ENCODE measurements at places on chromosomes 5 and 9. TPM values are rescaled to one million over a fixed set of nuclear protein-coding genes. Genes with fewer than 3 reads are reported as not detected.

CCIN gene
- 1.0 TPM for total RNA-seq

AK3 gene
- total RNA-seq, result 18.3 TPM

ARL10 gene
- 9.4 TPM for total RNA-seq

ENTREP1 gene
- 15.1 TPM for total RNA-seq

CARTPT gene
- not detected for total RNA-seq

CSF1R gene
- 31.3 TPM for total RNA-seq

OR1Q1 gene
- total RNA-seq, result not detected

SLC1A1 gene
- not detected for total RNA-seq

PROB1 gene
- 23.5 TPM for total RNA-seq

CAVIN4 gene
- 172 TPM for total RNA-seq

STRBP gene
- 4.2 TPM for total RNA-seq

RNF183 gene
- not detected for total RNA-seq

EGFL7 gene
- 51.7 TPM for total RNA-seq

PCDHAC1 gene
- 0.52 TPM for total RNA-seq

All from skeletal muscle tissue (tissue), 5 donors.